Articular chondrocyte of knee joint (primary cell): ENCODE measurements at places on chromosomes 16 and 17. TPM values are rescaled to one million over a fixed set of nuclear protein-coding genes. Genes with fewer than 3 reads are reported as not detected.

The AATK gene
- under 0.01 and 0.22 TPM in 2 replicates for total RNA-seq

The FOXN1 gene
- total RNA-seq = 0.11 and 0.13 TPM in 2 replicates

The MMP28 gene
- total RNA-seq = 0.26 and 1.2 TPM in 2 replicates

The MGAT5B gene
- 0.22 and 0.26 TPM in 2 replicates for total RNA-seq

The APOBR gene
- total RNA-seq = not detected in 2 replicates

The TMEM204 gene
- 10.6 and 11.9 TPM in 2 replicates for total RNA-seq

The TBC1D3K gene
- not detected in 2 replicates for total RNA-seq

The MRPL38 gene
- total RNA-seq = 21.3 and 27.6 TPM in 2 replicates

The UTP18 gene
- 43.9 and 44.2 TPM in 2 replicates for total RNA-seq

The TRIM65 gene
- total RNA-seq = 14.7 and 20.3 TPM in 2 replicates

The TMEM235 gene
- not detected in 2 replicates for total RNA-seq

The SMPD3 gene
- 0.26 and 0.32 TPM in 2 replicates for total RNA-seq

The SLC52A1 gene
- total RNA-seq = not detected in 2 replicates

The ULK2 gene
- total RNA-seq = 26.9 and 31.0 TPM in 2 replicates

The SHISA6 gene
- not detected in 2 replicates for total RNA-seq

The KRTAP3-1 gene
- total RNA-seq = not detected in 2 replicates

The LRRC37A gene
- 1.3 and 7.2 TPM in 2 replicates for total RNA-seq

The TMC5 gene
- total RNA-seq = not detected in 2 replicates

The HOXB9 gene
- total RNA-seq = not detected in 2 replicates

The KRTAP3-2 gene
- total RNA-seq = not detected in 2 replicates

The KIF1C gene
- total RNA-seq = 44.1 and 60.1 TPM in 2 replicates

The GAS2L2 gene
- under 0.01 TPM in 1 of 2 replicates, not detected in the other for total RNA-seq
